Cortex of kidney (tissue), 1 donor: ENCODE measurements at places on chromosomes 3 and 15.

DNA sequence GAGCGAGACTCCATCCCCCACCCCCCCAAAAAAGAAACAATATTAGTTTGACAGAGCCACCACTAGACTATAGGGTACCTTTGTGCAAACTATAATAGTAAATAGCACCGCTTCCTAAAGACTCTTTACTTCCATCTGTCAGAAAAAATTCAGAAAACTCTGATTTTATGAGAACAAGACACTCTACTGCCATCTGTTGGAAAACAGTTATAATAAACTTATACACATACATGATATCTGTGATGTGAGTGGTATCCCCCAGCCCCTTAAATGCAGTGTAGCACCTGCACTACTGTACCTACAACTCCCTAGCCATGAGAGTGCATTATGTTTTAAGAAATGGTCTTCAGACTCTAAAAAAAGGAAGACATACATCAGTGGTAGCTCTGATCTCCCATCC lies 47.1 kb upstream of the CTDSPL start:
- DNase-seq: no peak

DNA sequence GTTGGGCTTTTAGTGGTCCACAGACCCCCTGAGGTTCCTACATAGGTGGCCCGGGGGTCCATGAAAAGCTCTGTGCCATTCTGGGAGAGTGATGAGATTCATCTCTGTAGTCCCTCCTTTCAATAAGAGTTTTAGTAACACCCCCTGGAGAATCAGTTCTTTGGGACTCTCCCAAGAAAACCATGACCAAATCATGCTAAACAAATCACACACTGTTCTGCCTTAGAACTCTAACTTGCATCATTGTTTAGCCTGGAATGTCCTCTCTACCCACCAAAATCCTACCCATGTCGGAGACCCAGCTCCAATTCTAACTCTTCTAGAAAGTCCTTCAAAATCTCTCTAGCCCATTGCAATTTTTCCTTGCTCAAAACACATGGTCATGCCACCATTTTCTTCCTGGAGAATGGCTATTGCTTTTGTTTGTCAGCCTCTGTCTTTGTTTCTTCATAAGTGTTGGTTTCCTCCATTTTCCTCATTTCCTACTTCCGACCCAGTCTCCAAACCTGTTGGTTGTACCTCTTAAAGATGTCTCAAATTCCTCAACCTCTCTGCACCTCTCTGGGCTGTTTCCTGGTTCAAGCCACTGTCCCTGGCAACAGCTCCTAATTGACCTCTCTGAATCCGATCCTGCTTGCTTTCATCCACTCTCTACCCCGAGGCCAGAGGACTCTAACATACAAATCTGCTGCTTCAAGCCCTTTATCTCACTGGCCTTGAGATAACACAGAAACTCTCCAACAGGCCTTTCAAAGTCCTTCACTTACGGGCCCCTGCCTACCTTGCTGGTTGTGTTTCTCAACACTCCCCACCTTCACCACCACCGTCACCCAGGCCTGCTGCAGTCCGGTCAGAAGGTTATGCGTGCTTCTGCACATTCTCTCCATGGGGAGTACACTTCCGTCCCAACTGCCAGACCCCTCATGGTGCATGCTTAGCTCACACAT lies 23.7 kb downstream of the CYP19A1 start:
- DNase-seq: no peak

GRCh38 chr3:157327837-157328236 lies 108.8 kb upstream of the PTX3 start:
- DNase-seq: no peak

DNA sequence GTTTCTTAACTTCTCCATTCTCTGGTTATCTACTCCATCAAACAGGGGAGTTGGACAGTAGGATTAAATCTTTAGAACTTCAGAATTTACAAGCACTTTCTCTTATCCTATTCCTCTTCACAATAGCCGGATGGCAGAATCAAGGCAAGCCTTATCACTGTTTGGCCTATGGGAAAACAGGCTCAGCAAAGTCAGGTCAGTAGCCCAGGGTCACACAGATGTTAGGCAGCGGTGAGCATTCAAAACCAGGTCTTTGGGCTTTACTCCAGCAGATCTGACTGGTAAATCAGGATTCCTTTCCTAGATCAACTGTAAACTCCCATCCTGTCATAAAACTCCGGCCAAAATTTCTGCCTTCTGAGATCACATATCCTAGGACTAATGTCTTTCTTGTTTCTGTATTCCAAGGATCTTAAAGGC lies 258.4 kb downstream of the OPA1 start:
- no peak for DNase-seq

DNA sequence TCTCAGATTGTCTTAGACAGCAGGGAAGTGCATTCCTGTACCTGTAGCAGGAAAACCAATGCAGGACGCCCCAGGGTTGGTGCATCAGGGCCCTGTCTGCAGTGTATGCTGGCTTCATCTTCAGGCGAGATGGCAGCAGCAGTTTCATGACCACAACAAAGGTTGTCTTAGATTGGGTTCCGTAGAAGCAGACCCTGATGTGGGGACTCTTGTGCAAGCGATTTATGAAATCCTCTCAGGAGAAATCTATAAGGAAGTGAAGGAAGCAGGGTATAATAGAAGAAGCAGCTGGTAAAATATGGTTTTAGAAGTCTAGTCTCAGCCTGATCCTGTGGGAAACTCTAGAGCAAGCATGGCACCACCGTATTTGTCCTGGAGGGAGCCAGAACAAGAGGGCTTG lies 25.0 kb downstream of the DNAH1 start:
- DNase-seq: no peak

- no peak for DNase-seq
Measured at GRCh38 chr3:71369701-71370391, 213.7 kb downstream of the FOXP1 start.

DNA sequence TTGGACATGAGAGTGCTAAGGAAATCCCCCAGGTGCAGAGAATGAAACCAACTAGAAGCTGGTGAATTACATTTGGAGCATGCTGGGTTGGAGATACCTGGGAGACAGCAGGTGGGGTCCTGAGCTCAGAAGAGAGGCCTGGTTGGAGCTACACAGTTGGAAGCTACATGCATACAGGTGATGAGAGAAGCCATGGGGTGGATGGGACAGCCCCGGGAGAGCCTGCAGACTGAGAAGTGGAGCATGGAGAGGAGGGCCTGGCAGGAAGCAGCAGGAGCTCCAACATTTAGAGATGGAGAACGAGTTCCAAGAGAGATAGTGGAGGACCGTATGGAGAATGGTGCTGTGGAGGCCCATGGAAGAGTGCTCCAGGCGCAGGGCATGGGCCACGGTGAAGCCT lies 10.2 kb downstream of the PAQR5 start:
- no peak for DNase-seq

DNA sequence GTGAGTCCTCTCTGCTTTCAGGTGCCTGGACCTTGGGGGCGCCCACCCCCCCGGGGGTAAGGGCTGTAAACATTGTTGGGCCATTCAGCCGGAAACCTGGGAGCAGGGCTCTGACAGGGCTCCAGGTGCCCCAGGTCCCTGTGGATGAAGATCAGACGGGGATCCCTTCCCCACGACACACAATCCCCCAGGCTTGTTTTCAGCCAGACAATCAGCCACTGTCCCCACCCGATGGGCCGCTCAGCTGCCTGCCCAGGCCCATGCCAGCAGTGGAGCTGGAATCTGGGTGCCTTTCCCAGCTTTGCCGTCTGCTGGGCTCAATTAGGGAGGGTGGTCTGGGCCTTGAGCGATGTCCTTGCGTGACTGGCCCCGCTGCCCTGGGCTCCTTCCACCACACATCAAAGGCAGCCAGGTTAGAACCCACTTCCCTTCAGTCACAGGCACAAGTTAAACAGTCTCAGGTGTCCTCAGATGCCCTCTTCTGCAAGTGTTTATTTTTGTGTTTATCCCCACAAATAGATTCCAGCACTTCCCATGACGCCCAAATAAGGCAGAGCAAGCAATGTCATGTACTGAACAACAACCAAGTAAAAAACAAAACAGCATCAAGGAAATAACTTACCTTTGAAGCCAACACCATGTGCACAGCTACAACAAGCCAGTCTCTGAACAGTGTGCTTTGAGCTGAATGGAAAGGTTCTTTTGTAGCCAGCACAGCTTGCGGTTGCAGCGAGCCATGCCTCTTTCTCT lies 77.0 kb upstream of the ALDH1A3 start:
- no peak for DNase-seq

GRCh38 chr15:60374628-60375081 lies 23.1 kb downstream of the ANXA2 start:
- no peak for DNase-seq

DNA sequence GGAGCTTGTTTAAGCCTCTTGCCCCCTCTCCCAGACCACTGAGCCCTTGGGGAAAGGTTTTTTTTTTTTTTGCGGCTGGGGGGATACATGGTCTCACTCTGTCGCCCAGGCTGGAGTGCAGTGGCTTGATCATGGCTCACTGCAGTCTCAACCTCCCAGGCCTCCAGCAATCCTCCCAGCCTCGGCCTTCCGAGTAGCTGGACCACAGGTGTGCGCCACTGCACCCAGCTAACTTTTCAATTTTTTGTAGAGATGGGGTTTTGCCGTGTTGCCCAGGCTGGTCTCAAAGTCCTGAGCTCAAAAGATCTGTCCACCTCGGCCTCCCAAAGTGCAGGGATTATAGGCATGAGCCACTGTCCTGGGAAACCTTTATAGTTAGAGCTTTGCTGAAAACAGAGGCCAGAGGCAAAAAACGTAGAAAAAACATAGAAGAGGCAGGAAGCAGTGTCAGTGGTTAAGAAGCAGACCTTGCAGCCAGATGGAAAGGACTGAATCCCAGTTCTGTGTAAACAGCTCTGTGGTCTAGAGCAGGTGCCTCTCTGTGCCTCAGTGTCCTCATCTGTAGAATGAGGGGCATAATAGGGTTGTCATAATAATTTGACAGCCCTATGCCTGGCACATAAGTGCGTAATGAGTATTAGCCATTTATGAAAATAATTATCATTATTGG lies 33.1 kb downstream of the CMTM7 start:
- DNase-seq: no peak

DNA sequence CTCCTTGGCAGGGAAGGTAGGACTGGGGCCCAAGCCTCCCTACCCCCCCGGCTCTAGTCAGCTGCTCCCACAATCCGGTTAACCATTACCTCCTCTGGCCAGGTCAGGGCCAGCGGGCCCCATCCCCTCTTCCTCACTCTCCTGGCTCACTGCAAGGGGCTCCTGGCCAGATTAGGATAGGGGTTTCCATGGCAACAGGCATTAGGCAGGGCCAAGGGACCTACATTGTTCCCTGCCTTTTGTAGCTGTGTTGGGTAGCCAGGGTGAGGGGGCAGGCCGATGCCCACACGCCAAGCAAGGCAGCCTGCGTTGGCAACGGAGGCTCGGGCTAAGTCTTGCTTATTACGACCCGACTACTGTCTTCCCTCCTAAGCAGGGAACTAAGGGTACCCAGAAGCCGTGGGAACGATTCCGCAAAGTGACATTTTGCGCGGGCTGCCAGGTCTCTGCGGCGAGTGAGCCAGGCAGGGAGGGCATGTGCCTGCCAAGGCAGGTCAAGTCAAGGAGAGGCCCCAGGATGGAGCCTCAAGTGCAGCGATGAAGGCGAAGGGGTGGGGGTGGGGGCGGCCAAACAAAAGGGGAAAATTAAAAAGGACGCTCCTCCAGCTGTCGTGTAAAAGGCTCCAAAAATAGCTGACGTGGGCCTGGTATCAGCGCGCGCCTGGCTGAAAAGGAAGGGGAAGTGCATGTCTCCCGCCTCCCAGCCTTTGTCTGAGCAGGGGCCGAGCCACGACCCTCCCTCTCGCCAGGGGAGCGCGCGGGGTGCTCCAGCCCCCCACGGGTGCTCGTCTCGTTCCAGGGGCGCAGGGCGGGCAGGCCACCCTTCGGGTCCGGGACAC lies 919 bp downstream of the IDH2 start:
- DNase-seq: no peak

DNA sequence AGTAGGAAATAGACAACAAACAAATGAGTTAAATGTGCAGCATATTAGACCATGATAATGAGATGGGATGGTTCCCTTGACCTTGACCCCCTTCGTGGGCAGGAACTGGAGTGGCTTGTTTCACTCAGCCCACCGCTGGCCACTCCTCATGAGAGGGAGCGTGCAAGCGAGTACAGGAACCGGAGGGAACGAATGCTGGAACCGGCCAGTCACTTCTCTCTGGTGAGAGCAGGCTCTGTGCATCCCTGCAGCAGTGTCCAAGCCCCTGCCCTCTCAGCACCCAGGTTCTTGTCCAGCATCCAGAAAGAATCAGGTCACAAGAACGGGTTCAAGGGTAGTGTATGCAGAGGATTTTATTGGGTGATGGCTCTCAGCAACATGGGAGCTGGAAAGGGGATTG lies 17.2 kb upstream of the IREB2 start:
- no peak for DNase-seq

DNA sequence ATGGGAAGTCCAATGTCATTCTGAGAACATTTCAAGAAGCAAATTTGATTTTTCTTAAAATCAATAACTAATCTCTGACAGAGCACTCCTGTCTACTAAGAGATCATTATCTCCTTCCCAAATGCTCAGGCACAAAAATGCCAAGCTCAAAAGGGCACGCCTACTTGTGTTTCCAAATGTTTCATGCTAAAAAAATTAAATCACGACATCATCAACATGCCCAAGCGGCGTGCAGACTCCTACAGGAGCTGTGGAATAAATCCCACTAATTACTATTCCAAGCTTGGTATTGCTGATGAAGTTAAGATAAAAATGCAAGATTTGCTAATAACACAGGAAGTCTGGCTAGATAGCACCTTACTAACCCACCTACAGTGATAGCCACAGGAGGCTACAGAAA lies 140.8 kb downstream of the OSBPL10 start:
- DNase-seq: no peak

DNA sequence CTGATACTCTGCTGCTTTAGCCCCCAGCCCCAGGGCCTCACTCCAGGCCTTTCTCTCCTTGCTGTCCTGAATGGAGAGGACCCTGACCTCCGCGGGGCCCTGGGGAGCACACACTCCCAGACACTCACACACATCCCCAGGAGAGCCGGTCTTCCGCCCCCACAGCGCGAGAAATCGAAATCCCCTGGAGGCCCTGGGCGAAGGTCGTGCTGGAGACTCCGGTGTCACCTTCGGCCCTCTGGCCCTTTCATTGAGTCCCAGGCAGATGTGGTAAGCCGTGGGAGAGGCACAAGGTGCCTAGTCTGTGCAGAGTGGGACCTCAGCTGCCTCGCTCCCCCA lies 848 bp upstream of the GOLGA8B start:
- DNase-seq: no peak

DNA sequence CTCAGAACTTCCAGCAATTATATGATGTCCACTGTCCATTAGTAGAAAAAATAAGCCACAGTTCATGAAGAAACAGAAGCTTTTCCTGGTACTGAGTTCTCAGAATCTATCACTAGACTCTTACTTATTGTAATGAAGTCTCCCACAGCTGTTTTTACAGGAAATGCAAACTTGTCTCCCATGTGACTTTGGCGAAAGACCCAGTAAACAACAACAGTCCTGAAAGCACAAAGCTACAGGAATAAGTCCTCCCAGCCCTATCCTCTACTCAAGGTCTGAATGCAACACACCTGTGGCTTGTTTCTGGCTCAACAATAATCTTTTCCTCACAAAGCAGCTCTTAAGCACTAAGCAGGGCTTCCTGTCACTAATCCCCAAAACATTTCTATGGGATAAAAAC lies 55.9 kb downstream of the EOMES start:
- no peak for DNase-seq

GRCh38 chr15:84601555-84601838 lies 688 bp downstream of the ZSCAN2 start:
- DNase-seq: no peak
